ENCODE measurements at places on chromosomes 6 and 20.

GRCh38 chr20:38833154-38833856, 27.8 kb downstream of the PPP1R16B start:
- DNase-seq = peak; percentile 71

DNA sequence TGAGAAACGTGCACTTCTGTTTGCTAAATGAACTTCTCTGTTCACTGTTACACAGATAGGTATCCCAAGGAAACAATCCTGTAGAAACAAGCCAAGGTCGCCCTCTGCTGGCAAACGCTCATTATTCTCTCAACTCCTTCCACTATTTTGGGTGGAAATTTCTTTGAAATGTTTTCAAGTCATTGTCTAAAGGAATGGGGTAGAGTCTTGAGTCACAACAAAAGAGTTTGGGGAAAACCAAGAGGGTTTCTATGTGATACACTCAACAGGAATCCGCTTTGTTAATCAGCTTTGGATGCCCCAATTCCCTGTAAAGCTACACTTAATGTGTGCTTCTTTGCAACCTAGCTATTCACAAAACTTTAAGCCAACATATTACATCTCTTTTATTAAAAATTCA, 4.6 kb upstream of the RAE1 start:
- DNase-seq = peak; percentile 72

DNA sequence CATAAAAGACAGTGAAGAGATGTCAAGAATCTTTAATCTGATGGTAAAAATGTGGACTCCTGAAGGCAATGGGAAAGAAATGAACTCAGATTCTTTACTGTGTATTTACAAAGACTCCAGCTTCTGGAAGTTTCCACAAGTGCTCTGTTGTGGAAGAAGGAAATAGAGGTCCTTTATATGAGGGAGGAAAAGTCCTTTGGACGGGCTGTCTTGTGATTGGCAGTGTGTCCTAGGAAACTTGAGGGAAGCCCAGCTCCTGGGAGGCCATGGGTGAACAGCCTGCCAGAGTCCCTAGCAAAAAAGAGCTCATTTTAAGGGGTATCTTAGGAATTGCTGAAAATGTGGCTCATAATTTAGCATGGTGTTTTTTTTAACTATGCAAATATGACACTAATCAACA, 92.0 kb downstream of the RNASET2 start:
- DNase-seq = peak; percentile 47

DNA sequence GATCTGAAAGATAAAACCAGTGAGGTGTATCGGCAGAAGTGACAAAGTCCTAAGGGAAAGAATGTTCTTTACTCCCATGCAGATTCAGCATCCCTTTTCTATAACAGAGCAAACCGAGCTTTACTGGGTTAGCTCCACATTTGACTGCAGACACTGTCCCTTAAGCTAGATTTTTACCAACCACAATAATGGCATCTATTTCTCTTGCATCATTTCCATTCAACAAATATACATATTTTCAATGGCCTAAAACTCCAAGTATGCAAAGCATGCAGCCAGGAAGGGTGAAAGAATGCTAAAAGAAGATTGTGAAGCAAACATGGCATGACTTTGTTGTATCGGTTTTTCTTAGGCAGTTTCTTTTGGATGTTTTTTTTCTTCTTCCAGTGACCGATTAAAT, 255.4 kb downstream of the OGFRL1 start:
- no peak for DNase-seq

DNA sequence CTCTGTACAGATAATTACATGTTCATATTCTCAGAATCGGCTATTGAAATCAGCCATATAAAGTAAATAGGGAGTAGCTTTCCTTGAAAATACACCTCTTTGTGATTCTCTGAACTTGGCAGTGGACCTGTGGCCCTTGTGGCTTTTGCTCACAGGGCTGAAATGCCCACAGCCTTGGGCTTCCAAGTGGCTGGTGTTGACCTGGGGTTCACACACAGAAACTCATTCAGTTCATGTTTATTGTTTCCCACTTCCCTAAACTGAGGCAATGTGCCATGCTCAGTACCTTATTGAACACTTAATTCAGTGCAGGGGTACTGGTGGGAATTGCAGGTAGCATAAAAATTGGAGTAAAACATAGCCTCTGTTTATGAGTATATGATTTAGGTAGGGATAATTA, 19.1 kb upstream of the TULP4 start:
- no peak for DNase-seq

GRCh38 chr6:104713982-104714381, 145.7 kb downstream of the HACE1 start:
- no peak for DNase-seq

DNA sequence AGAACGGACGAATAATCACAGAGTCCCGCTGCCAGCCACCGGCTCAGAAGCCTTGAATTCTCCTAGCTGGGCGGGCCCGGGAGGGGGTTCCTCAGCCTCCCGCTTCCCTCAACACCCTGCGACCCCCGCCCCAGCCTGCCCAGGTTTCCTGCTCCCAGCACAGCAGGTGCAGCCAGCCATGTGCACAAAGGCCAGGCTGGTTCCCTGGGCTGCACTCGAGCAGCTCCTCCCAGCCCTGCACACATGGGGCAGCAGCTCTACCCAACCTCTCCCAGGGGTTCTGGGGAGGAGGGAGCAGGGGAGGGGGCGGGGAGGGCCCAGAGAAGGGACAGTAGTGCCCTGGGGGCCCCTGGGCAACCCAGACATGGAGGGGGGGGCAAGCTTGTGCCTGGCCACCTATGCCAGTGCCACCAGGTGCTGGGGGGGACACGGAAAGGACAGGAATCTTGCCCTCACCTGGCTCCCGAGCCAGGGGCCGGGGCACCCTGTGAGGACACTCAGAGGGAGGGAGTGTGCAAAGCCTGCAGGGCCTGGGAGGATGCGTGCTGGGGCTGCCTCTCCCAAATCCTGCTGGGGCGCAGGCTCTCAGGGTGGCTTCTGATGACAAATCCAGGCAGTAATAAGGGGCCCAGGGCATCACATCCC, 1.2 kb upstream of the NTSR1 start:
- no peak for DNase-seq

DNA sequence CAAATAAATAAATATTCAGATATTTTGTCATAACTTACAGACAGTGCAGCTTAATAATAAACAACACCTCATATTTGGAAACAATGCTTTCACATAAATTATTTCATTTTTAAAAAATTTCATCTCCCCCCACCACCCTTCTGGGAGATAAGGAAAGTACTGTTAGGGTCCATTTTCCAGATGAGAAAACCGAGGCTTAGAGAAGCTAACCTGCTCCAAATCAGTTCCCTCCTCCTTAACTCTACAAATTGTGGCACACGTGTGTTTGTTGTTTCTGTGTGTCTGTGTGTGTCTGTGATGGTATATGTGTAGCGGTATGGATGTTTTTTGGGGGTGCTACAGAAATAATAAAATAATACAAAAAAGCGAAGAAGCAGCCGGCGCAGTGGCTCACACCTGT, 54.2 kb upstream of the NAA20 start:
- no peak for DNase-seq

DNA sequence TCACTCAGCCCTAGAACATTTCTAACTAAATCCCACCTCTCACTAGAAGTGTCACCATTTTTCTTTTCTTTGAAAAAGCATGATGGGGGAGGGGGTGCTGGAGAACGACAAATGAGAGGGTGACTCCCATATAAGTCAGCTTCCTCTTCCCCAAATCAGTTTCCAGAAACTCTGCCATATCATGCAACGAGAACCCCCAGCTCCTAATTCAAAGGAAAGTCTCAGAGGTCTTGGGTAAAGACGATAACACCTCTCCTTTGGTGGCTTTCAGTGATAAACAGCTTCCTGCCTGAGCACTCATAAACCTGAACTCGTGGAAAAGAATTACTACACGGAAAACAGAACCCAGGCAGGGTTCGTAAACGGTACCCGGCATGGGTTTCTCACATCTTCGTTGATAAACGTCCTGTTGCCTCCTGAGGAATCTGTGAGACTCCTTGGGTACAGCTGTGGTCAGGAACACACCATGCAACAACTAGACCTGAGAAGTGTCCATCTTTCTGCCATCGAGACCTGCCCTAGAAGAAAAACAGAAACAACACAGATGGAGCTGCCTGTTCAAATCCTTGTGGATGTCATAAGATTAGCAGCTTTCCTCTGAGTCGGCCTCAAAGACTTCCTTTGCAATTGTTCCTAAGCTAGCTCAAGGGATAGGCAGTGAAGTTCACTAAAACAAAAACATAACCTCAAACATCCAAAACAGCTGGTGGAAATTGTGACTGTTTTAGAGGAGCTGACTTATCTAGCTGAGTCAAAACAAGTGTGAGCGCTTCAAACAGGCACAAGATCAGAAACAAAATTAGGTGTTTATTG, 185.8 kb upstream of the PRDM1 start:
- DNase-seq = no peak

DNA sequence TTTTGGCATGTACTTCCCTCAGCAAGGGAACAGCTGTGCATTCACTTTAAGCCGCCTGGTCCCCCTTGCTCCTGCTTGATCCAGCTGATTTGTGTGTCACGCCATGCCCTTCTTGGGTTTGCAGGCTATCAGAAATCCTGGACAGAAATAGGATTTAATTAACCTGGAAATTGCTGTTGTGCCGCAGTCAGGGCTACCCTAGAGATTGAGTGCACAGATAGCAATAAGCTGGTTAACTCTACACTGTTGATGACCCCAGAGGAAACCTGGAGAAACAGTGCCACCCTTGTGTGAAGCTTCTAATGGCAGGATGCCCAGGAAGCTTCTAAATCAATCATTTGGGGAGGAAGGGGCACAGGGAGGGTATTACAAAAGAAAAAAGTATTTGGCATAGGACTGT, 199.0 kb downstream of the JARID2 start:
- no peak for DNase-seq

- DNase-seq = peak; percentile 57
These were observed 43.0 kb upstream of the PTGIS start for GRCh38 chr20:49610691-49611538.

- no peak for DNase-seq
These were observed 13.2 kb downstream of the QKI start for GRCh38 chr6:163427498-163428254.

- no peak for DNase-seq
These were observed 37.0 kb upstream of the PRL start for GRCh38 chr6:22333802-22334201.

GRCh38 chr6:123629258-123629941, 7.3 kb downstream of the TRDN start:
- no peak for DNase-seq

DNA sequence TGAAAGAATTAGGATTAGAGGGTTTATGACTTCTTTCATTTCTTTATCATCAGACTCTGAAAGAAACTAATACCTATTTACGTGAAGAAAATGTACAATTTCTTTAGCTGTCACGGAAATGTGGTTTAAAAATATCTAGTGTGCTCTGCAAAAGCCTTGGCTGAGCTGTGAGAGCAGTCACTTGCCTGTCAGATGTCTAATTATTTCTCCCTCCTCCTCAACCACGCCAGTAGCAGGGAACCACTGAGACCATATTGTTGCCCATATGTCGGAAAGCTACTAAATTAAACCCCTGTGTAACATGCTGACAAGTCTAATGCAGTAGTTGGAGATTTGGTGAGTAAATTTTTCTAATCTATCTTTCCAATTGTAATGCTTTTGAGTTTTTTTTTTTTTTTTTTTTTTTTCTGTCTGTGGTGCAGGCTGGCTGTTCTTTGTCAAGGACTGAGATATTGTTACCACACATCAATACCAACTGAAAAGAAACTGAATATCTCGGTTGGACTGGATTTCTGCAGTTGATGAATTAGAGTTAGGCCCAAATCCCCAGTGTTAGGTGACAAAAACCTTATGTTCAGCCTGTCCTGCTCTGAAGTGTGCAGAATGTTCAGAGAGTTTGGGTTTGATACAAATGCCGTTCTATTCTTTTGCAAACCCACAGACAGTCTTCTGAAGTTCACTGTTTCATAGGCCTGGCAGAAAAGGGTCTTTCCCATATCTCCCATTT, 302.9 kb upstream of the SYNCRIP start:
- no peak for DNase-seq

DNA sequence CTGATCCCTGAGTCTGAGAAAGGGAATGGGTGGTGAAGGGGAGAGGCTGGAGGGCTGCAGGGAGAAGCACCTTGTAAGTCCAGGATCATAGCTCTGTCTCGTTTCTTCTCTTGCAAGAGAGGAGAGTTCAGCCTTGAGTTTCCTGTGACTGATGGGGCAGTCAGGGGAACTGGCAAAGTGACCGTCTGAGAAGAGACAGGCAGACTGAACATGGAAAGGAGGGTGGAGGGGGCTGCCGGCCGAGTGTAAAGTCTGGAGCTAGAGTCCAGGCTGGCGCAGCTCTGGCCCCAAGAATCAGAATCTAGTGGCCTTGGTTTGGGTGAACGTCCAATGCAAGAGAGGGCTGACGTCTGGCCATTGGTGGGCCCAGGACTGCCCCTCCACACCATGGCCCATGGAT, 72.5 kb downstream of the TCP11 start:
- DNase-seq = no peak

DNA sequence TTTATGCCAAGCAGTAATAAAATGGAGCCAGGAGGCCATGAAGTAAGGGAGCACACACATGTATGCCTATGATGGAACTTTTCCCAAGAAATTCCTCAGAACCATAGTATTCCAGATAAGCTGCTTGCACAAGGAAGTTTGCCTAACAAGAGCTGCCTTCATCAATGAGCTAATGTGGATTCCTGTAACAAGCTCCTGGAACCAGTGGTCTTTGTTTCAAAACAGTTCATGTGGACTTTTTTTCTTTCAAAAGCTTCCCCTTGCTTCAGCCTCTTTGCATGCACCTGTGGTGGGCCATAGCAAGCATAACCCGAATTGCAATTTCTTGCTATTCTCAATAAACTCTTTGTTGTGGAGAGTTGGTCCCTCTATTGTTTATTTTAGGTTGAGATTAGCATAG, 359.6 kb downstream of the UTRN start:
- DNase-seq = no peak

DNA sequence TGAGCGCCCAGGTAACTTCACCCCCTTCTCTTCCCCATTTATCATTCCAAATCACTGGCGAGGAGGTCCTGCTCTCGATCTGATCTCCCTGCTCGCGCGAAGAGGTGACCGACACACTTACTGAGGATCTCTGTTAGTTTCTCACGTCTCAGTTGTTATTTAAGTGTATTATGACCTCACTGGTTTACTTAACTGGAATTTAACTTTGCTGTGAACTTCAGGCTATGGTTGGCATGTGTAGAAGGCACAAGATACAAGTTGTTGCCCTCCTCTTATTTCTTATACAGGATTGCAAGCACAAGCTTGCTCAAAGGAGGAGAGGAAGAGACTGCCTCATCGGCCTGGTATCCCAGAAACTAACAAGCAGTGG, 1.2 kb downstream of the RNF217 start:
- peak; percentile 7 for DNase-seq

- no peak for DNase-seq
These were observed 18.2 kb downstream of the BCL2L1 start for GRCh38 chr20:31704225-31705119.

DNA sequence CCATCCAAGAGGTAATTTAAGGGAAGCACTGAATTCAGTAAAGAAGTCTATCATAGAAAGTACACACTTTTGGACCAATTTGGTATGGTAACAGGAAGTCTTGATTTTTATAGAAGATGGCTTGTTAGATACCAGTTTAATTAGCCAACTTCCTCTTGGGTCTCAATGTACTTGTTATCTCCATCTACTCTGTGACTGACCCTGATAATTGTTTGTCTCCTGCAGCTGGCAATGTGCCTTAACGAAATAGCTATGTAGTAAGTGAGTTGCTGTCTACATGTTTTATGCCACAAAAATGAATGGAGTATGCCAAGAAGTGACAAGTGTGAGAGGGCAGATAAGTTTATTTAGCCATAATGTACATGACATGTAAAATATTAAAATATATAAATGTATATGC, 410.5 kb upstream of the MAN1A1 start:
- DNase-seq = no peak
